Osteocyte (in vitro differentiated cells): ENCODE measurements at places on chromosomes 4 and X. TPM values are rescaled to one million over a fixed set of nuclear protein-coding genes. Genes with fewer than 3 reads are reported as not detected.

- H3K4me1 ChIP-seq = no peaks in the 10 kb centered on the region
- H3K36me3 ChIP-seq = no peaks in the 10 kb centered on the region
- no peak for DNase-seq
- peaks cover 35% of the 10 kb centered on the region for H3K27me3 ChIP-seq
- no peak overlapping the region for H3K4me3 ChIP-seq
Observed at GRCh38 chrX:131985526-131986049, 37.5 kb upstream of the STK26 start.

DNA sequence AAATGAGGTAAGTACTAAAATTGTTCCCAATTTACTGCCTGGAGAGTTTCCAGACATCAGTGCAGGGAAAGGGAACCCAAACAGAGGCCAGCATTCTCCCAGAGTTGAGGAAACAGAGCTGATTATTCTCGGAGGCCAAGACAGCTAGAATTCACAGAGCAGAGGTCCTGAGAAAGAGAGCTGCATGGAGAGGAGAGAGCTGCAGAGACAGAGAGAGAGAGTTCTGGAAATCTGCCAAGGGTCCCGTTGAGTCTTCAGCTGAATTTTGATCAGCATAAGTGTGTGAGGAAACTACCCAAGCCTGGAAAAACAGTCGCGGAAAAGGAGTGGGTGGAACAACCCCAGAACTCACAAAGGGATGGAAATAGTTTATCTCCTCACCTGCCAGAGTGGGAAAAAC lies 43.8 kb upstream of the GPR173 start:
- H3K27ac ChIP-seq = no peak overlapping the region
- H3K4me1 ChIP-seq = no peaks in the 10 kb centered on the region
- H3K27me3 ChIP-seq = peaks cover 11% of the 10 kb centered on the region
- no peaks in the 10 kb centered on the region for H3K36me3 ChIP-seq
- peak; percentile 42 for DNase-seq
- no peak overlapping the region for H3K4me3 ChIP-seq

DNA sequence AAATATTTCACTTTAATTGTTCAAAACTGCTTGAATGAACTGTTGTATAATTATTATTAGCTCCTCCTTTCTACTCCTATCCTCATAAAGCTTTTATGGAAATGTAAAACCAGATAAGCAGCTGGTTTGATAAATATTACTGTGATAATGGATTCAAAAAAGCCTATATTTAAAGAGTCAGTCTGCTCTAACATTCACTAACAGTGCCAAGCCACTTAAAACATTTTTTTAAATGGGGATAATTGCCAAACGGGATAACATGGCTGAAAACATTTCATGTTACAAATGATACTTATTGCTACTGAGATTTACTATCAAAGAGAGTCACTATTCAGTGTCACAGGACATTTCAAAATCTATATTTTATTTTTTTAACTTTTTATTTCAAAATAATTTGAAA lies 17.4 kb downstream of the ARHGAP24 start:
- H3K36me3 ChIP-seq = no peaks in the 10 kb centered on the region
- H3K27ac ChIP-seq = no peak overlapping the region
- no peaks in the 10 kb centered on the region for H3K4me1 ChIP-seq
- peaks cover 11% of the 10 kb centered on the region for H3K27me3 ChIP-seq
- H3K4me3 ChIP-seq = no peak overlapping the region

- H3K4me1 ChIP-seq = peaks cover 3% of the 10 kb centered on the region
- peak; percentile 84 for DNase-seq
- peaks cover 4% of the 10 kb centered on the region for H3K27me3 ChIP-seq
Observed at GRCh38 chrX:33726281-33727160, 405.6 kb downstream of the FAM47A start.

GRCh38 chr4:792626-793092 lies 33.3 kb downstream of the CPLX1 start:
- H3K4me3 ChIP-seq = no peak overlapping the region
- DNase-seq = no peak
- no peak overlapping the region for H3K27ac ChIP-seq
- no peaks in the 10 kb centered on the region for H3K27me3 ChIP-seq
- no peaks in the 10 kb centered on the region for H3K4me1 ChIP-seq

DNA sequence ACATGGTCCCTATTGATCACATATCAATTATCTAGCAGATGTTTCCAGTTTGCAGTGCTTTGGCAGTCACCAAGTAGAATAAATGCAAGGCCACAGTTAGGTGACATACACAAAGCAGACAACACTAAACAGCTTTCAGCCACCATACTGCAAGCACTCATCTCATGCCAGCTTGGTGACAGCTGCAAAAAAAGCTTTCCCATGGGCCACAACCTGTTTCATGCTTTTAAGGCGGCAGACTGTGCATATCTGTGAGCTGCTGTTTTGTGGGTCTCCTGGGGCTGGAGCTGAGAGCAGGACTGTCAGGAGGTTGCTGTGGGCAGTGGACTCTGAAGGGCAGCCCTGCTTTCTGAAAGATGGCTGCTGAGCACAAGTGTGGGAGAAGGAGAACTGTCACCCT lies 82.6 kb downstream of the FHDC1 start:
- H3K27ac ChIP-seq = no peak overlapping the region
- DNase-seq = no peak
- H3K36me3 ChIP-seq = no peaks in the 10 kb centered on the region
- no peak overlapping the region for H3K4me3 ChIP-seq
- H3K4me1 ChIP-seq = peaks cover 18% of the 10 kb centered on the region
- H3K27me3 ChIP-seq = no peaks in the 10 kb centered on the region

DNA sequence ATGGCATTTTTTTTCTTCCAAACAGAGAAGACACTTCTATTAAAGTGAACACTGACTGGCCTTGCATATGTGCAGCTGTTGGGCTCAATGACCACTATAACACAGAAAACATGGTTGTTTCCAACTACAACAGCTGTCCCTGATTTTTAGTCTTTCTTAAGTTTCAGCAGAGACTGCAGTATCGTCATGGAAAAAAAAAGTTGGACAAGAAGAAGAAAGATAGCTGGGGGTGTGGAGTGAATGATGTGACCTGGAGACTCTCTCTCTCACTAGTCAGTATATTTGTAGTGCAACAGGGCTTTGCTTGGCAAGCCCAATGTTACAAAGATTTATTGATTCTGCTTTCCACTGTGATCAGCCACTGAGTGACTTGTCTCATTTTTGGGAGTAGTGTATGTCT lies 29.5 kb upstream of the C4orf54 start:
- no peak overlapping the region for H3K4me3 ChIP-seq
- H3K27me3 ChIP-seq = peaks cover 5% of the 10 kb centered on the region
- no peaks in the 10 kb centered on the region for H3K36me3 ChIP-seq
- no peaks in the 10 kb centered on the region for H3K4me1 ChIP-seq
- no peak for DNase-seq
- no peak overlapping the region for H3K27ac ChIP-seq

- H3K27ac ChIP-seq = no peak overlapping the region
- H3K36me3 ChIP-seq = no peaks in the 10 kb centered on the region
- H3K4me1 ChIP-seq = peaks cover 35% of the 10 kb centered on the region
- H3K27me3 ChIP-seq = no peaks in the 10 kb centered on the region
- no peak overlapping the region for H3K4me3 ChIP-seq
Observed at GRCh38 chr4:10527438-10527837, 70.2 kb upstream of the ZNF518B start.

DNA sequence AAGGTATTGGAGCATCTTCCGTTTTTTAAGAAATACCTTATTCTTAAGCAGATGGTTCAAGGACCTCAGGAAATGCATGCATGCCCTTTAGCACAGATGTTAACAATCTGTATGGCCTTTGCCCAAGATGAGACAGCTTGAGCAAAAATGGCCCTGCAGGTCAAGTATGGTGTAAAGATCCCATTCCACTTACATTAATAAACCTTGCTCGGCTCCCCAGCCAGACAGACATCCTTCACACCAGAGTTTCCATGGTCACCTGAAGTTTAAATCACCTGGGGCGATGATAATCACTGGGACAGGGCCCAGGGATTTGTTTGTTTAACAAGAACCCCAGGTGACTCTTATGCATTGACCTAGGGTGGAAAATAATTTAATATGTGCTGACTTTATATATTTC lies 287.0 kb upstream of the NOCT start:
- H3K36me3 ChIP-seq = no peaks in the 10 kb centered on the region
- no peak overlapping the region for H3K4me3 ChIP-seq
- no peaks in the 10 kb centered on the region for H3K4me1 ChIP-seq
- peaks cover 10% of the 10 kb centered on the region for H3K27me3 ChIP-seq

- H3K27ac ChIP-seq = peak overlapping the region; percentile 52
- H3K4me3 ChIP-seq = no peak overlapping the region
- peaks cover 7% of the 10 kb centered on the region for H3K36me3 ChIP-seq
- peaks cover 12% of the 10 kb centered on the region for H3K4me1 ChIP-seq
- no peaks in the 10 kb centered on the region for H3K27me3 ChIP-seq
- DNase-seq = no peak
Observed at GRCh38 chr4:126838941-126839679, 793.6 kb upstream of the INTU start.

The DDX60 gene
- 15.7 and 16.6 TPM in 2 replicates for total RNA-seq

The DIAPH2 gene
- total RNA-seq = 9.3 and 10.8 TPM in 2 replicates

The ADAMTS3 gene
- total RNA-seq = 0.94 and 1.4 TPM in 2 replicates

The SPANXN3 gene
- not detected in 2 replicates for total RNA-seq
